ENCODE measurements at places on chromosomes 3 and 15.

GRCh38 chr3:55482496-55483195 is 4.5 kb downstream of the WNT5A start:
- DNase-seq = no peak

- DNase-seq = no peak
These were observed 42.8 kb downstream of the ABTB1 start for GRCh38 chr3:127715532-127715931.

DNA sequence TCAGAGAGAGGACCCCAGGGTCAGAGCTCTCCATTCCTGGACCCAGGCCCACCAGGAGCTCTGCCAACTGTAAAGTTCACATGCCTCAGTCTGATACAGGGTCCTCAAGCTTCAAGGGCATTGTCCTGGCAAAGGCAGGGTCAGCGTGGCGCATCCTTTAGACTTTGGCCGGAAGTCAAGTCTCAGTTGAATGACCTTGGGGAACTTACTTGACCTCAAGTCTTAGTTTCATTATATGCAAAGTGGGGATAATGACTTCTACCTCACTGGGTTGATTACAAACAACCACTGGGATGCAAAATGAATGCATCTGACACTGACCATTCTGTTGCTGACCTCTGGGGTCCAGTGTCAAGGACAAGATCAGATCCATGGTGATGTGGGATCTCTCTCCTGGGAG is 70.6 kb upstream of the CTSH start:
- no peak for DNase-seq

DNA sequence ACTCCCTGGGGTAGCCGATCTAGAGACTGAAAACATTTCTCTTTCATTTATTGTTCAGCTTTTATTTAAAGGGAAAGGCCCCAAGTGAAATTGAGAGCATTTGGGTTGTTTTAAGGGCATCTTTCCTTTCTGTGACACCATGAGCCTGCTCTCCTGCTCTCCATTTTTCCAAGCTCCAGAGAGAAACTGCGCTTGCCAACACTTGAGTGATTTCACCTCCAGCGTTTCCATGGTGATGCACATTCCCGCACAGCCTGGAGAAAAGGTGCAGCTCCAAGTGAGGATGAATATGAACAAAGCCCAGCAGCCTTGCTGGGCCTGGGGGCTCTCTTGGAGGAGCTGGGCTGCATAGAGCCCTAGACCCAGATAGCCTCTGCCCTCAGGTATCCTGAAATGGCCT is 159.2 kb upstream of the PPP2R3A start:
- no peak for DNase-seq

GRCh38 chr15:53106505-53107286 is 316.6 kb upstream of the ONECUT1 start:
- DNase-seq = no peak

DNA sequence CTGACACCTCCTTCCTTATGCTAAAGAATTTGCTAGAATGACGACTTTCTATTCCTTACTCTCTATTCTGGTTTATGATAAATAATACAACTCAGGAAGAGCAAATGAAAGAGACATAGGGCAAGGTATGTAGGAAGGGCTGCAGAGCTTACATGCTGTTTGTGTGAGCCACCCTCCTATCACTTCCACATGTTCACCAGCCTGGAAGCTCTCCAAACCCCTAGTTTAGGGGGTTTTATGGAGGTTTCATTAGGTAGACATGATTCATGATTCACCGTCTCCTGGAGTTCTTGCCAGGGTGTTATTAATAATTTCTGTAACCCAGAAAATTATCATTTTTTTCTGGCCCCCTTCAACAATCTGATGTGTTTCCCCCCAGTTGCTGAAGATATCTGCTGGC is 172.1 kb upstream of the COL8A1 start:
- no peak for DNase-seq

GRCh38 chr3:73580343-73580742 is 44.4 kb downstream of the PDZRN3 start:
- no peak for DNase-seq

DNA sequence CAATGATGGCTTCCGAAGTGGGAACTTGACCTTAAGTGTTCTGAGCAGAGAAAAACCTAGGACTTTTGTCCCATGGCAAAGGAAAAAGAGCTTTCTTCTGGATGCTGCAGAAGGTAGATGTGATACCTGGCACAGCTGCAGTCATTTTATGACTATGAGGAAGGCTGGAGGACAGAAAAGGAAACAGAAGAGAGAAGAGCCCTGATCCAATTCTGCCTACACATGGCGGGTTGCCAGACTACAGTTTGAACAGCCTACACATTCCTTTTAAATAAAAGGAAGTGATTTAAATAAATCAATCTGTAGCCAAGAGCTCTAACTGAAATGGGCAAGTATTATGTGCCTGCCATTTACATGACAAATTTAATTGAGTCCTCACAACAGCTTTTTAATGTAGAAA is 43.6 kb upstream of the CHRNB4 start:
- DNase-seq = no peak

GRCh38 chr3:122902326-122902725 is 107.5 kb downstream of the SLC49A4 start:
- DNase-seq = no peak

- DNase-seq = no peak
These were observed 20.6 kb downstream of the LOXL1 start for GRCh38 chr15:73946795-73947370.

All from BJ (cell line).